Mesenchymal stem cell (in vitro differentiated cells and primary cell): ENCODE measurements at places on chromosomes 6 and 20.

DNA sequence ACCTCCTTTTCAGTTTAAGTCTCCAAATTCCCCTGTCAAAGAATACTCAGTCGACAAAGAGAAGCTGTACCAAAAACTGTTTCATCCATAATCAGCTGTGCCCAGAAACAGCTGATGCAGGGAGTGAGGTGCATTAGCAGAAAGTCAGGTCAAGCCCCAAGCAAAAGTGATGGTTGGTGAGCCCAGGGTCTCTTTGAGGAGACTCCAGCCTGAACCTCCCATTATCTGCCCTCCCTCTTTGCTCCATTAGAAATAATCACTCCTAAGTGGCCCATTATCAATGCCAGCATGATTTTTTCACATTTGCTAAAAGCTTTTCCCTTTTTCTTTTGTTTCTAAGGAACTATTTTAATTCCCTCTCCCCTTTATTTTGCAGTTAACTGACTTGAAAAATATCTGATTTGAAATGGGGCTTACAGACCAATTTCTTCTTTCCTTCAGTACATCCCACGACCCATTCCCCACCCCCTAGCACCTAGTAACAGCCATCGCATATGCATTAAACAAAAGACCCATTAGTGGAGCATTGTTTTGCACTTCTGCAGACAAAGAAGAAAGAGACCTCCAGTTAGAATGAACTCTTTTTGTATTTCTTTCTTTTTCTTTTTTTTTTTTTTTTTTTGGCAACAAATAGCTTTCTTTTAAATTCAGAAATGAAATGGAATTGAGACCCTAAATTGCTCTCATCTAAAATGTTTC lies 257.0 kb downstream of the GRIK2 start:
- no peak for DNase-seq

DNA sequence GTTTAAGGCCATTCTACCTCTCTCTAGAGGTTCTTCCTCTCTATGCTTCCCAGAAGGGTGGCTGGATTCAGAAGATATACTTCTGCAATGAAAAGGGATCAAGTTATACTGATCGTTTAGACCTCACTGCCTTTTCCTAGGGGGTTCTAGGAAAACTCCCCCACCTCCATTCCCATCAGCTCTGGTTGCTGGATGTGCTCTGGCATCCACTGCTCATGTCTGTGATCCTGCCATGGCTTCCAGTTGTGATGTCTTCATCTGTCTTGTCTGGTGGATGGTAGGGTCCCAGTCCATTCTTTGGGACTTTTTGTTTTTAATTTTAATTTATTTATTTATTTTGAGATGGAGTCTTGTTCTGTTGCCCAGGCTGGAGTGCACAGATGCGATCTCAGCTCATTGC lies 118.4 kb downstream of the BTBD3 start:
- DNase-seq = no peak

DNA sequence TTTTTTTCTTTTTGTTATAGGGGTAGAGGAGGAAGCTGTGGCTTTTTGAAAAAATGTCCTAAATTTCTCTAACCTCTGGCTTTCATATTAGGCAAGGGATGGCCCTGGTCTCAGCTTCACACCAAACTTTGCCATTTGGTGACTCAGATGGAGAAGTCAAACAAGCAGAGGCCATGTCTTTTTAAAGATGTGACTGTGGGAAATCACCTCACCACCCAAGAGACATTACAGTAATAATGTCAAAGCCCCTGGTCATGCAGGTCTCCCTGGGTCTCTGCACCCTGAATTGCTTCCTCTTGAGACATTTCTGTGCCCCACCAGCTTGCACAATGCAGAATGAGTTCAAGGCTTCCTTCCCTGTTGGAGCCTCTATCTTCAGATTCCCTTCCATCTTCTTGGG lies 39.5 kb upstream of the ADGRF5 start:
- no peak for DNase-seq

DNA sequence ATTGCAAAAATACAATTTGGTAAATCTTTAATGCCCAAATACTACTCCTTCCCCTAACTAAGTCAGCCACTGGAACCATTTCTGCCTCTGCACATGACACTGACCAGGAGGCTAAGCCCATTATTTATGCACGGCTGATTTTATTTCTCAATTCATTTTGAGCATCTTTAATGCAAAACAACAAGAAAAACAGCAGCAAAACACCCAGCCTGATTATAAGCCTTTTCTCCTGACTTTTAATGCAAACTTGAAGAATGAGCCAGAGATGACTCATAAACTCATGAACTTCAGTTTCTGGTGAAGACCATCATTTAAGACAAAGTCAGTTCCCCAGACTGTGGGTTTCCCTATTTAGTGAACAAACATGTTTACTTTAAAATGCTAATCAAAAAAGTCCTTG lies 51.6 kb downstream of the CYP24A1 start:
- DNase-seq = peak; percentile 51

DNA sequence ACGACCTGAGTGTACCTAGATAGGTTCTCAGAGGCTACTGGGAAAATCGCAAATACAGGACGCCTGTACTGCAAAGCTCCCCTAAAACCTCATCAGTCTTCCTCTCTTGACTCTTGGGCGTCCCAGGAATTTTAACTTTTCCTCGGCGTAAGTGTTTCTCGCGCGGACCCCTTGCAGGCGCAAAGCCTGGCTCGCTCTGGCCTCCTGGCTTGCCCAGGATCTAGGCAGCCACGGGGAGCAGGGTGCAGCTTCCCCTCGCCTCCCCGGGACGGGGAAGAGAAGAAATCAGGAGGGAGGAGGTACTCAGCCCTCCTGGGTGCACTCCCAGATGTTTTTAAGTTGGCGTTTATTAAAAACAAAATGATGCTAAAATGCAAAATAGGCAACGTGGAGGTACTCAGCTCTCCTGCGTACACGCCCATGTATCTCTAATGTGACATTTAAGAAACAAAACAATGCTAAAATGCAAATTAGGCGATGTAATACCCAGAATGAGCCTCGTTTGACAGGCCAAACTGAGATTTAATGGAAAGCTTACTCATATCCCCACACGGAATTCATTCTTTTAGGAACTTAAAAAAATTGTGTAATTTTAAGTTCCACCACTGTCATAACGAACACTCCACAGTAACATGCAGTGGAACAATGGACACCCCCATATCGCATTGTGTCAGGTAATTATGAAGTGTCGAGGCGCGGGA lies 1.6 kb upstream of the SOBP start:
- DNase-seq = peak; percentile 8

DNA sequence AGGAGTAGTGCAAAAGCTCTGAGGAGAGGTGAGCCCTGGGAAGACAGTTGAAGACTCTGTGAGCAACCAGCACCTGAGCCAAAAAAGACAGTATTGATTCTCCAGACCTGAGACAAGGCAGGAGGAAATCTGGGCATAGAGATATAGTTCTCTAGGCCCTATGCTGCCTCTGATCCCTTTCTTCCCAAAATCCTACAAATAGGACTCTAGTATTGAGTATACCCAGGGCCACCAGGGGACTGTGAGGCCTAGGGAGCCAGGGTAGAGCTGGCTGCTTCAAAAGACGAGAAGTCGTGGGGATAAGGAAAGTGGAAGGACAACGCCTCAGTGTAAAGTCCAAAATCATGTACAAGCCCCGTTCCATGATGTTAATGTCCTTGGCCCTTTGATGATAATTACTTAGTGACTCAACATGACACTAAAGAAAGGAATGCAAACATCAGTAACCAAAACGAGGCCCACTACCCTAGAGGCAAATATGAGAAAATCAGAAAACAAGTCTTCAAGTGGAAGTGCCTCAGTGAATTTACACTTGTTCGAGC lies 197.3 kb upstream of the PROKR2 start:
- DNase-seq = peak; percentile 76

GRCh38 chr6:37952027-37952426 lies 132.5 kb downstream of the ZFAND3 start:
- DNase-seq = no peak

- DNase-seq = no peak
Measured at GRCh38 chr6:7234547-7234946, 78.5 kb downstream of the SSR1 start.

GRCh38 chr20:18003897-18004296 lies 35.1 kb downstream of the MGME1 start:
- no peak for DNase-seq

DNA sequence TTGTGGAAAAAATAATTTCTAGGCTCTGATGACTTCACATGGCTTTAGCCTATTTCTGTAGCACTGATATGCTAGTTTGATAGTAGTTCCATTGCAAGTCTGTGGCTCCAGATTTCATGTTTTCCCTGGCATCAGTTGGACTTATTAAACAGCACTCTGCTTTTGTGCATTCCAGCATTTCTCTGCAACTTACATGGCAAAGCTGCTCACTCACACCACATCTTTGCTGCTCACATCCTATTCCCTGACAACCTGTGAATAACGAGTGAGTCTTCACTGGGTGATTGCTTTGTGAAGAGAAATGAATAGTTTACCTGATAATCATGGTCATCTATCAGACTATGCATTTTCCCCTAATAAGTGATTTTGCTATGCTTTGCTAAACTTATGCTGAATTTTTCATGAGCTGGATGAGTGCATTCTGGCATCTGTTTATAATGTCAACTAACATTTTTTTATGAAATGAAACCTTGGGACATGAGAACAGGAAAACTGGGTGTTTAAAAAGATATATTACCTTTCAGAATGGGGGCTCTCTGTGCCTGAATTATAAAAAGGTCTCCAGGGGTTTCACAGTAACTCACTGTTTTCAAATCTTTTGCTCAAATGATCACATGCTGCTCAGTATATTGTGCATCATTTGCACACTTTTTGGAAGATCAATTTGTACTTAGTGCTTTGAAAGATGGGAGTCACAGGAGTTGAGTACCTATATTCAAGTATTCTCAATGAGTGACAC lies 301.8 kb downstream of the TBC1D32 start:
- no peak for DNase-seq

DNA sequence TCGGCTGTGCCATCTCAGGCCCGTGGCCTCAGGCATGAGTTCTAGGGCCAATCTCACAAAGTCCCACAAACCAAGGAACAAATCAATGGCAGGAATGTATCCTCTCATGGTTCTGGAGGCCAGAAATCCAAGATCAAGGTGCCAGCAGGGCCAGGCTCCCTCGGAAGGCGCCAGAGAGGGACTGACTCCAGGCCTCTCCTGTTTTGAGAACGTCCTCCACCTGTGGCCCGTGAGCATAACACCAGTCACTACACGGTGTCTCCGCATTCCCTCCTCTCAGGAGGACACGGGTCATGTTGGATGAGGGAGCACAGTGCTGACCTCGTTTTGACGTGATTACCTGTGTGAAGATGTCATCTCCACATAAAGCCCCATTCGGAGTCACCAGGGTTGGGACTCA lies 45.0 kb upstream of the SMOC2 start:
- no peak for DNase-seq

- DNase-seq = no peak
Measured at GRCh38 chr6:113588646-113589045, 268.5 kb upstream of the MARCKS start.

DNA sequence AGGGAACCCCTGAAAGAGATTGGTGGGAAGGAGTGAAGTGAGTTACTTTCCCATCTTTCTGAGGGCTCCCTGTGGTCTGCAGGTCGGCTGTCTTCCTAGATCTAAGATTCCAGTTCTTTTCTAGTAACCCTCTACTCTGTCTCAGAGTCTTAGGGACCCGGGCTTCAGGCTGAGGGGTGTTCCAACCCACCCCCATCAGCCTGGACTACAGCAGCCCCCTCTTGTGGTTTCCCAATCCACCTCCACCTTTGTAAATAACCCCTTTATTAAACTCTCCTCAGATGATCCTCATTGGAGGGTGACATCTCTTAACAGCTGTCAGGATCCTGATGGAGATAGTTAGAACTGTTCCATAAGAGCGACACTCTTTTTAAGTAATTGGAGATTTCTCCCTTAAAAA lies 300.4 kb downstream of the LRFN2 start:
- DNase-seq = no peak

- no peak for DNase-seq
Measured at GRCh38 chr6:158556113-158556512, 3.8 kb upstream of the TMEM181 start.

GRCh38 chr20:37288091-37288490 lies 1.4 kb upstream of the MANBAL start:
- no peak for DNase-seq

GRCh38 chr6:141443668-141444289 lies 688.9 kb upstream of the GJE1 start:
- DNase-seq = no peak
